Nephron progenitor cell (in vitro differentiated cells): ENCODE measurements at places on chromosomes 5 and 9.

GRCh38 chr9:30235564-30235963 lies 2148.9 kb upstream of the ACO1 start:
- no peaks in the 10 kb centered on the region for H3K4me1 ChIP-seq
- H3K4me3 ChIP-seq, result no peak overlapping the region
- no peaks in the 10 kb centered on the region for H3K36me3 ChIP-seq
- H3K27ac ChIP-seq, result peak overlapping the region; percentile 3

DNA sequence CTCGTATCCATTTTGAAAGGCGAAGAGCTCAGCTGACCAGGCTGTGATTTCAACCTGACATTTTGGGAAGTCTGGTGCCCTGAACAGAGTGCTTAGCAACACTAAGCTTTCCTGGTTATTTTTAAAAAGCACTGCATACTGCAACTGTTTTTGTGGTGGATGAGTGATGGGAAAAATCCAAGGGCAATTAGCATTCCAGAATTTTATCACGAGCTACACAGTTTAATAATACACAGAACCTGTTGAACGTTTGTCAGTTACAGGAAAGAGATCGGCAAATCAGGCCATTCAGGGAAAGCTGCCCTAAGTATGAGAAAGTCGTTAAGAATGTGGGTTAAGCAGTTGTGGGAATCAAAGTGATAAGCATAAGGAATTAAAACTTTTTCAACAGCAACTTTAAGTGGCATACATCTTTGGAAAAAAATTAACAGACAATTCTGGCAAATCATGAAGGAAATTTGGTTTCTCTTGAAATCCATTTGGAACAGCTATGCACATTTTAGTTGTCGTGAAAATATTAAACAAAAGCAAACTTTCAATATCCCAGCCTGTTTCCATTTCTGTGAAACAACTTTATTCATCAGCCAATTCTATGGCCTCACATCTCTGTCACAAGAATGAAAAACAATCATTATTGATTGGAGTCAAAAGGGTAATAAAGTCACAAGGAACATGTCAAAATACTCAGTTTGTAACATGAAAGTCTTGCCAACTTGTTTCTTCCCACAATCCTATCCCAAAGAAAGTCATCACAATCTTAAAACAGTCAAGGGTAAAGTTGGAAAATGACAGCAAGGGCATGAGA lies 25.7 kb downstream of the PUM3 start:
- H3K27me3 ChIP-seq, result no peaks in the 10 kb centered on the region
- H3K4me3 ChIP-seq, result no peak overlapping the region
- no peaks in the 10 kb centered on the region for H3K4me1 ChIP-seq
- H3K36me3 ChIP-seq, result peaks cover 56% of the 10 kb centered on the region
- DNase-seq, result no peak
- H3K27ac ChIP-seq, result no peak overlapping the region

GRCh38 chr9:34659592-34660253 lies 2.7 kb downstream of the CCL27 start:
- DNase-seq, result no peak
- peaks cover 11% of the 10 kb centered on the region for H3K36me3 ChIP-seq
- H3K4me3 ChIP-seq, result no peak overlapping the region

GRCh38 chr9:78470216-78470615 lies 173.3 kb downstream of the PSAT1 start:
- peaks cover 24% of the 10 kb centered on the region for H3K4me1 ChIP-seq
- H3K27ac ChIP-seq, result no peak overlapping the region
- H3K27me3 ChIP-seq, result peaks cover 3% of the 10 kb centered on the region
- DNase-seq, result no peak
- H3K36me3 ChIP-seq, result peaks cover 11% of the 10 kb centered on the region

GRCh38 chr5:150219861-150220260 lies 30.0 kb downstream of the SLC6A7 start:
- peaks cover 48% of the 10 kb centered on the region for H3K4me1 ChIP-seq
- no peaks in the 10 kb centered on the region for H3K36me3 ChIP-seq
- H3K27me3 ChIP-seq, result peaks cover 12% of the 10 kb centered on the region
- H3K4me3 ChIP-seq, result no peak overlapping the region
- no peak for DNase-seq
- H3K27ac ChIP-seq, result no peak overlapping the region

DNA sequence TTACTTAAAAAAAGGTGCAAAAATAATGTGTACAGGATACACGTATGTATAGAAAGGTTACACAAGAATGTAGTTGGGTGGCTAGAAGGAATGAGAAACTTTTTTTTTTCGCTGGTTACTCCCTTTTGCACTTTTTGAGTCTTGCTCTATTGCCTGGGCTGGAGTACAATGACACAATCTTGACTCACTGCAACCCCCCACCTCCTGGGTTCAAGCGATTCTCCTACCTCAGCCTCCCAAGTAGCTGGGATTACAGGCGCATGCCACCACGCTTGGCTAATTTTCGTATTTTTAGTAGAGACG lies 15.8 kb downstream of the FBXW11 start:
- DNase-seq, result no peak
- H3K4me3 ChIP-seq, result no peak overlapping the region
- peaks cover 70% of the 10 kb centered on the region for H3K36me3 ChIP-seq
- H3K4me1 ChIP-seq, result peaks cover 12% of the 10 kb centered on the region

GRCh38 chr5:150274811-150275210 lies 14.8 kb downstream of the CAMK2A start:
- peaks cover 37% of the 10 kb centered on the region for H3K4me1 ChIP-seq
- peaks cover 9% of the 10 kb centered on the region for H3K27me3 ChIP-seq
- H3K27ac ChIP-seq, result peak overlapping the region; percentile 64
- H3K4me3 ChIP-seq, result no peak overlapping the region
- DNase-seq, result no peak
- no peaks in the 10 kb centered on the region for H3K36me3 ChIP-seq

DNA sequence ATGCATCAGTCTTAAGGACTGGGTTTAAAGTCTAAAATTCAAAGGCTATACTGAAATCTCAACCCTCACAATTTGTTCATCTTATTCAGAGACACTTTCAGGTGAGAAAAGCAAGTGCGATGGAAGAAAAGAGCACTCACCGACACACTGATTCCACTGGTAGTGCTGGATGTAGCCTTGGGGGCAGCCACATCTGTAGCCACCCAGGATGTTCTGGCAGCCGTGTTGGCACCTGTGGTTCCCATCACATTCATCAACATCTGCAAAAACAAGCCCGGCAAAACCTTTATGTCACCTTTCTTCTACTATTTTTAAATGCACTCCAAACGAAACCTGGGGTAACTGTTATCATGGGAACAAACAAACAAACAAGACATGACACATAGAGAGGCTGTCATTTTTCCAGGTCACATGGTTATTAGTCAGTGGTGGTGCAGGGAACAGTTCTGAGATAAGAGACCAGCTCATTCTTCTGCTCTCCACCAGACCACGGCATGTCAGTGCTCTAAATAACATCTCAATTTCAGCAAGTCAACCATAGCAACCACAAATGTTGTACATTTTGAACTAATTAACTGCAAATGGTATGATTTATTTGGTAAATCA lies 188.4 kb downstream of the SLC12A2 start:
- H3K4me1 ChIP-seq, result no peaks in the 10 kb centered on the region
- H3K27ac ChIP-seq, result no peak overlapping the region
- DNase-seq, result no peak
- H3K27me3 ChIP-seq, result no peaks in the 10 kb centered on the region
- peaks cover 87% of the 10 kb centered on the region for H3K36me3 ChIP-seq
- H3K4me3 ChIP-seq, result no peak overlapping the region

GRCh38 chr9:137136881-137137607 lies 1.9 kb upstream of the GRIN1 start:
- H3K27ac ChIP-seq, result no peak overlapping the region
- H3K36me3 ChIP-seq, result no peaks in the 10 kb centered on the region
- DNase-seq, result no peak
- no peak overlapping the region for H3K4me3 ChIP-seq
- no peaks in the 10 kb centered on the region for H3K4me1 ChIP-seq

DNA sequence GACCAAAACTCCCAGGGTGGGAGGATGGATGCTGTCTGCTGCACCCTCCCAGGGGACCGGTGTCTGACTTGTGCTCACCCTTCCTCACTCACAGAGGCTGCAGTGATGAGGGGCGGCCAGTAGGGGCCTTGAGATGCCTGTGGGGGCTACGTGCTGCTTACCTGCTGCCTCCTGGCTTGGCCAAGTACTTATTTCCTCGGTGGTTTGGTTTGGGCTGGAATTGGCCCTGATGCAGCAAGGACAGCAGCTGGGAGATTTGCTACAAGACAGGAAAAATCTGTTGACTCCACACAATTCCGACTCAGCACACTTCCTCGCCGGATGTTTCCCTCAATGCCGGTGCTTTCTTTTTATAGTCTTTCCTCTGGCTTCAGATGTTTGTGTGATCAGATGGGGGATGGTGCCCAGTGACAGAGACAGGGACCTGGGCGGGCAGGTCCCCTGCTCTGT lies 6.6 kb downstream of the PCDH12 start:
- DNase-seq, result peak; percentile 58
- H3K4me1 ChIP-seq, result peaks cover 23% of the 10 kb centered on the region
- H3K27ac ChIP-seq, result no peak overlapping the region
- peaks cover 12% of the 10 kb centered on the region for H3K27me3 ChIP-seq

DNA sequence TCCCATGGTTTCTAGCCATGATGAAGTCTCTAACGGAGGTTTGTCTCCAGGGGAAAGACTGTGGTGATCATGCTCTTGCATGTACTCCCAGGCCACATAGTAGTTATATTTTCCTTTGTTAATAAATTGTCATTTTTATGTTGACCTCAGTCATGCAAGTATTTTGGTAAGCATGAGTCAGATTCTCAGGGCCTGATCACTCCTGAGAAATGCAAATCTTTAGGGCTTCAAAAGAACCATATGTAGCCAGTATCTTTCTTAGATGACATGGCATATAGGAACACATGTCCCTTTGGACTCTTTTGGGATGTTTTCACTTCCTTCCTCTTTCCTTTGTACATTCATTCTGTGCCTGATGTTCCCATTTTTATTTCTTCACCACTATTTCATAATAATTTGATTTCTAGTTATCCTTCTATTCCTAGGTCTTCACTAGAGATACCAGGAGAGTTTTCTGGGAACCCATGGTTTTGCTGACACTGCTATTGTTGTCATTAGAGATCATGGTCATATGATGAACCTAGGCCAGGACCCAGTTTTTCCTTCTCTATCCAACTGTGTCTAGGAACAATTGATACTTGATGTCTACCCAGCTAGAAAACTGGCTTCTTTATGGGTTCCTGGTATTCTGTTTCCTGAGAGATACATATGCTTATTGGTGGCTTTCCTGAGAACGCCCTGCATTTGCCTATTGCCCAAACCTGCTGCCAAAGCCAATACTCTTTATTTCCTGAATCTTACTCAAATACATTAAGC lies 248.1 kb upstream of the NREP start:
- H3K27me3 ChIP-seq, result no peaks in the 10 kb centered on the region
- no peaks in the 10 kb centered on the region for H3K4me1 ChIP-seq
- H3K36me3 ChIP-seq, result no peaks in the 10 kb centered on the region
- no peak for DNase-seq

- H3K4me1 ChIP-seq, result peaks cover 7% of the 10 kb centered on the region
- H3K27ac ChIP-seq, result no peak overlapping the region
- no peaks in the 10 kb centered on the region for H3K27me3 ChIP-seq
- no peaks in the 10 kb centered on the region for H3K36me3 ChIP-seq
These were observed 291.6 kb upstream of the C9orf72 start for GRCh38 chr9:27864644-27865438.

GRCh38 chr9:114078021-114078780 lies at the start of gene AMBP:
Gene AMBP, minus strand, starts transcription at chr9:114078300. Its CDS starts 91 bp downstream, at chr9:114078209.
- no peaks in the 10 kb centered on the region for H3K36me3 ChIP-seq
- no peak within 1 kb of the TSS for H3K4me3 ChIP-seq
- peaks cover 4% of the 10 kb centered on the region for H3K4me1 ChIP-seq
